ENCODE measurements at places on chromosomes 7 and 10.

DNA sequence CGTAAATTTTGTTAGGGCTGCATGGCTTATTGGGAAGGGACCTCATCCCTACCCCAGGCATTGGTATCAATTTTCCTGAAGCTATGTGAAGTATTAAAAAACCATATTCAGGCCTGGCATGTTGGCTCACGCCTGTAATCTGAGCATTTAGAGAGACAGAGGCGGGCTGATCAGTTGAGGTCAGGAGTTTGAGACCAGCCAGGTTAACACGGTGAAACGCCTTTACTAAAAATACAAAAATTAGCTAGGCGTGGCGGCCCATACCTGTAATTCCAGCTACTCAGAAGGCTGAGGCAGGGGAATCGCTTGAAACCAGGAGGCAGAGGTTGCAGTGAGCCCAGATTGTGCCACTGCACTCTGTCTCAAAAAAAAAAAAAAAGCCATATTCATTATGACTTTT lies 7.1 kb downstream of the TASOR2 start:
- no peak for DNase-seq

DNA sequence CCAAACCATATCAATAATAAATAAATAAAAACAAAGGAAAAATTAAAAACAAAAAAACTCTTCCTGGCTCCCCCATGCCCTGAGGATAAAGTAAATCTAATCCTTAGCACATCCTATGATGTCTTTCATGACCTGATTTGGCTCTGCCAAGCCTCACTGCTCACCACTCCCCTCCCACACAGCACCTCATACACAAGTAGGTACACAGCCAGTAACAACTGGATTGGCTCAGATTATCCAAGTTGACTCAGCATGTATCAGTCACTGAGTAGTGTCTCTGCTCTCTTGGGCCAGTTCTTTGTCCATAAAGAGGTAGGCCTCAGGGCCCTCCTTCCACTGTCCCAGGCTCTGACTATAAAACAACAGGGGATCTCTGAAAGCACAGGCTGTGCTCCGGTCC lies 99.6 kb downstream of the STRA8 start:
- no peak for DNase-seq

DNA sequence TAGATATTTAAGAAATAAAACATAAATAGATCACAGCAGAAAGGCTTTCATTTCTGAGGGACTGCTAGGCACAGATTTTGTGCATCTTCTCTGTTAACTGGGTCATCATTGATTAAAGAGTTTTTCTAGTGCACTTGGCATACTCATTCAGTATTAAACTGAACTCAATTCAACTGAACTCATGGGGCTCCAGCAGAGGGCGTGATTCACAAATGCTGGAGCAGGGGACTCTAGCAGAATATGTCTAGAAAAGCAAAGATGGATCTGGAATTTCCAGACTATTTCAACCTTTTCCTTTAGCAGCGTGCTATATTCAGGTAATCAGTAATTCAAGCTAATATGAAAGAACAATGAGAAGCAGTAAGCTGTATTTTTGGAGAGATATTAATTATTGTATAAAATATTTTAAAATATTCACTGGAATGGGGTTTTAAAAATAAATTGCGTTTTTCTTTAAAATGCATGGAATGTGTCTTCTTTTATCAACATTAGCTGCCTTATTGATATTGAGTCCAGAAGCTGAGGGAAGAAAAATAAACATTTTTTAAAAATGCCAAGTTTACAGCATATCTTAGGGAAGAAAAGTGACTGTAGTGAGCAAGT lies 296.8 kb upstream of the CACNA2D1 start:
- DNase-seq: peak; percentile 61

- DNase-seq: peak; percentile 24
Observed at GRCh38 chr7:7175075-7175695, 7.2 kb upstream of the C1GALT1 start.

DNA sequence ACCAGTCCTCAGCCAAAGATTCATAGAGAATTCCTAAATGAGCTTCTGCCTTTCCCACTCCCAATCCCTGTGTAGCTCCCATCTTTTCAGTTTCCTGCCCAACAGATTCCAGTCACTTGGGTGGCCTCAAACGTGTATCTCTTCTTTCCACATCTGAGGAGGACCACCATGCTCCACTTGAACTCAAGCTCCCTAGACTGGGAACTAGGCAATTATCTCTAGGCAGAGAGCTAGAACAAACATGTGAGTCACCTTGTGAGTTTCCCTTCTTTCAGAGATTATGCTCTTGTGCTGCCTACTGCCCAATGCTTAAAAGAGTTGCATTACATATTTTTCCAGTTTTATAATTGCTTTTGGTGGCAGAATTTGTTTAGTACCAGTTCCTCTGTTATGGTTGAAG lies 178.0 kb downstream of the MDFIC start:
- DNase-seq: peak; percentile 40

DNA sequence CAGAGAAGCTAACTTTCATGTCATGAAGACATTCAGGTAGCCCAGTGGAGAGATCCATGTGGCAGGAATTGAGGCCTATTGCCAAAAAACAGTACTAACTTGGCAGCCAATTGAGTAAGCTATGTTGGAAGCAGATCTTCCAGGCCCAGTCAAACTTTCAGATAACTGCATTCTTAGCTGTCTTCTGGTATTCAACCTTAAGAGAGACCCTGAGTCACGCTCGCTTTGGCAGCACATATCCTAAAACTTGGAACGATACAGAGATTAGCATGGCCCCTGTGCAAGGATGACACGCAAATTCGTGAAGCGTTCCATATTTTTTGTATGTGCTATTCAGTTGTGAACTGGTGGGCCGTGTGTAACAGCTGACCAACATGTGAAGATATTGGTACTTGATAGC lies 17.6 kb upstream of the ZNF518A start:
- DNase-seq: no peak

GRCh38 chr10:102003541-102003940 lies 52.4 kb downstream of the ARMH3 start:
- DNase-seq: no peak

DNA sequence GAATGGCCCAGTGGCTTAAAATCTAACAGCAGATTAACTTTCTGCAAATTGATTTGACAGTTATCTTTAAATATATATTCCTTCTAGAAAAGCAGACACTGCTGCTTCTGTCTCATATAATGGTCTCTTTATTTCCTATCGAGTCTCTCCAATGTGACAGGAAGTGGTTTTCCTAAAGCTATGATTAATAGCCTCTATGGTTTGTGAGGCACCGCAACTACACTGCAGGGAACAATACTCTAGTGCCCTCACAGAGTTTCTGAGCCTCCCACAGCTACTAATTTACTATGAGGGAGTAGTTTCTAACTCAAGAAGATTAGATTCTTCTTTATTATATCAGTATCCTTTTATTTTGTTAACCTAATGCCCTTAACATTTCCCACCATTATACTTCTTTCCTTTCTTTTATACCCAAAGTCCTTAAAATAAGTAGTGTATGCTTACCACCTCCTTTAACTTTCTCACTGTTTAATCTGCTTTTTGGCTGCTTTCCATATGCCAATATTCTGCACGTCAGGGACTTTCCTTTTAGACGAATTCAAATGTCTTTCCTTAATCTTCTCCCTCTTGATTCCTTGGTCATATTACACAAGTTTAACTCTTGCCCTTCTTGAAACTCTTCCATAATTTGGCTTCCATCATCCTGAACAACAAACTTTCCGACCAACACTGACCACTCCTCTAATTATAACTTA lies 23.8 kb upstream of the AHR start:
- DNase-seq: peak; percentile 30

DNA sequence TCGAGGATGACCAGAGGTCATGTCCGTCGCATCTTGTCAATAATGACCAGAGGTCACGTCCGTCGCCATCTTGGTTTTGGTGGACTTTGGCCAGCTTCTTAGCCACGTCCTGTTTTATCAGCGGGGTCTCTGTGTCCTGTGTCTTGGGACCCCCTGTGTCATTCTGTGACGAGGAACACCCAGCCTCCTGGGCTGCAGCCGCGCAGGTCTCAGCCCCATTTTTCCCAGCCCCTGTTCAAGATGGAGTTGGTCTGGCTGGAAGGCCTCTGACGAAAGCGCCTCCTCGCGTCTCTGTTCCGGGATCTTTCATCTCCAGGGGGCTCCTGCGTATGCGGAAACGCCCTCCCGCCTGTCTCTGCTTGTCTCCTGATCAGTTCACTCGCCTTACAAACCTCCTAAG lies 134.2 kb downstream of the ELFN1 start:
- DNase-seq: no peak

- DNase-seq: no peak
Observed at GRCh38 chr10:129120441-129120840, 346.6 kb upstream of the MGMT start.

GRCh38 chr7:74542558-74543117 lies 88.9 kb downstream of the GTF2IRD1 start:
- DNase-seq: no peak

GRCh38 chr7:64515330-64515729 lies 47.5 kb downstream of the ZNF680 start:
- DNase-seq: no peak

DNA sequence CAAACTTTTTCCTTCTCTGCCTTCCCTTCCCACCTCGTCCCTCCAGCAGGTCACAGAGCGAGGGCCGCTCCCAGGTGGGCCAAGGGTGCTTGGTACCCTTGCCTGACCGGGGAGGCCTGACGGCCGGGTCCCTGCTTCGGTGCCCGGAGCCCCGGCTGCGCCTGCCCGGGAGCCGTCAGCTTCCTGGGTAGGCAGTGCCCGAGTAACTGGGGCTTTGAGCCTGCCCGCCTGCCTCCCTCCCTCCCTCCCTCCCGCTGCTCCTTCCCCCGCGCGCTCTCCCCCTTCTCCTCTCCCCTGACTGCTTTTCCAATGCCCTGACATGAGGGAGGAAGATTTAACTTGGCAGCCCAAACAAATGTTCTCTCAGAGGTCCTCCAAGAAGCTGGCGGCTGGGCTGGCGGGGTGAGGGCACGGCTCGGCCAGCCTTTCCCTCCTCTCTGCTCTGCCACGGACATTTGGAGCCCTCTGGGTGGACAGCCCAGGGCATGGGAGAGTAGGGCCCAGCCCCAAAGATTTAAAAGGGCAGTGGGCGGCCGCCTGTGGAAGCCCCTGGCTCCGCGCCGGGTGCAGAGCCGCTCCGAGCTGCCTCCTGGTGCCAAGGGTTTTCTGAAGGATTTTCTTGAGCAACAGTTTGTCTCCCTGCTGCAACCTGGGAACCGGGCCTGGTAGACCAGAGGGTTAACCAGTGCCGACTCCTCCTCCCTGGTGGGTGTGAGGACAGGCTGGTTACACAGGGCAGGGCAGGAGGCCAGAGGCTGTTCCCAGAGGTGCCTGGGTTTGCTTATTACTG lies 2.0 kb downstream of the ZMIZ1 start:
- peak; percentile 91 for DNase-seq

- DNase-seq: no peak
Observed at GRCh38 chr7:123366626-123367025, 166.9 kb upstream of the SLC13A1 start.

- peak; percentile 79 for DNase-seq
Observed at GRCh38 chr7:130276796-130277762, 10.4 kb downstream of the CPA2 start.

GRCh38 chr7:100801833-100802568 lies 25.3 kb downstream of the EPHB4 start:
- peak; percentile 85 for DNase-seq

- peak; percentile 71 for DNase-seq
Observed at GRCh38 chr7:2886900-2887299, 42.8 kb upstream of the GNA12 start.

DNA sequence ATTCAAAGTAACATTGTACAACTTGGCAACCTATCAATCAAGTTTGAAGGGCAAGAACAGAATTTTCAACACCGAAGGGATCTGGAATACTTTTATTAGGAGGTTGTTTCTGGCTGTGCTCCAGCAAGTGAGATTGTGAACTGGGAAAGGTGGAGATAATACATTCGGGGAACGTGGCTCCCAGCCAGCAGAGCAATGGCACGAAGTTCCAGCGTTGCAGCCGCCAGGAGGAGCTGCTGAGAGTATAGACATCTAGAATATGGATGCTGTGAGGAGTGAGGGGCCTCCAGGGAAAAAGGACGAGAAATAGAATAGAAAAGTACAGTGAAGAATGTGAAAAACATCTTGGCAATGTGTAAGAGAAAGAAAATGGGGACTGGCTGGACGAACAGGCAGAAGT lies 69.5 kb downstream of the TCERG1L start:
- no peak for DNase-seq

DNA sequence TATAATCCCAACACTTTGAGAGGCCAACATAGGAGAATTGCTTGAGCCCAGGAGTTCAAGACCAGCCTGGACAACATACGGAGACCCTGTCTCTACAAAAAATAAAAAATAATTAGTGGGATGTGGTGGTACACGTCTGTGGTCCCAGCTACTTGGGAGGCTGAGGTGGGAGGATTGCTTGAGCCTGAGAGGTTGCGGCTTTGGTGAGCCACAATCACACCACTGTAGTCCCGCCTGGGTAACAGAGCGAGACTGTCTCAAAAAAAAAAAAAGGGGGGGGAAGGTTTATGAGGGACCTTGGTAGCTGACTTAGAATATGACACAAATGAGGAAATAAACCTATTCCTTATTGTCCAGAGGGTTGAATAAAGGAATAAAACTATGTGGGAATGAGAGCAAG lies 30.8 kb downstream of the SCD start:
- no peak for DNase-seq

- peak; percentile 3 for DNase-seq
Observed at GRCh38 chr7:123004931-123005330, 9.4 kb upstream of the TAS2R16 start.

DNA sequence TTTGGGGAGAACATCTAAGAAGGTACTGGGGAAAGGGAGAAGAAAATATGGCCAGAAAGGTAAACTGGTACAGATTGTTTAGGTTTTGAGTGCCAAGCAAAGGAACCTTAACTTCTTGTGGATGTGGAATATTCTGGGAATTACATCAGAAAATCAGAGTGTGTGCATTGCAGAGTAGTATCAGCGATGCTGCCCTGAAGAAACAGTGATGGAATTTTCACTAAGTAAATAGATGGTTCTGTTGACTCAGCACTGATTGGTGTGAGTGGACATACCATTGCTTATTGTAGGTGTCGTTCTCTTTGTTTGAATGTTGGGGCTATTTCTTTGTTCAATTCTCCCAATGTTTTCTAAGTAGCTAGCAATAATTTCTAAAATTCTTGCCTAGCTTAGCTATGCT lies 24.4 kb upstream of the AKR1B1 start:
- DNase-seq: no peak

GRCh38 chr7:120402801-120403200 lies 129.8 kb downstream of the KCND2 start:
- no peak for DNase-seq

DNA sequence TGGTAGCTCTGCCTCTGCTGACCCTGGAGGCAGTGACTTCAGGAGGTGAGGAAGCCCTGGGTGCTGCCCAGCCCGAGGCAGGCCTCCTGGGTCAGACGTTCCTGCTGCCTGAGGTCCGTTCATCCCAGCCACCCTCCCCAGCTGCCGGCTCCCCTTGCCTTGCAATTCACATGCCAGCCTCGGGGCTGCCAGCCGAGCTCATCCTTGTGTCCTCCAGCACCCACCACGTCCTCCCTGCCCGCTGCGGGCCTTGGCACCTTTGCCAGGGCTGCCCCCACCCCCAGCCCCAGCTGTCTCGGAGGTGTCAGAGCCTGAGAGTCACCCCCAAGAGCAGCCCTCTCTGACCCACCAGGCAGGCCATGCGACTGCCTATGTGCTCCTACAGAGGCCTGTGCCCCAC lies 162.1 kb upstream of the RNF32 start:
- DNase-seq: no peak
